Stimulated activated CD4-positive, alpha-beta T cell treated with anti-CD3 and anti-CD28 coated beads, TNF-alpha, amount 100 ng/mL, for 1 hour (primary cell): ENCODE measurements at places on chromosomes 4 and X.

DNA sequence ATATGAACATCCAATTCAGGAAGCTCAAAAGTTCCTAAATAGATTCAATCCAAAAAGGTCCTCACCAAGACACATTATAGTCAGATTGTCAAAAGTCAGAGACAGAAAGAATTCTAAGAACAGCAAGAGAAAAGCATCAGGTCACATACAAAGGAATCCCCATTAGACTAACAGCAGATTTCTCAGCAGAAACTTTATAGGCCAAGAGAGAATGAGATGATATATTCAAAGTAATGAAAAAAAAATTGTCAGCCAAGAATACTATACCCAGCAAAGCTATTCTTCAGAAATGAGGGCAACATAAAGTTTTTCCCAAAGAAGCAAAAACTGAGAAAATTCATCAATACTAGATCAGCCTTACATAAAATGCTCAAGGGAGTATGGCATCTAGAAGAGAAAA, 106.6 kb upstream of the SH3RF1 start:
- DNase-seq: no peak

DNA sequence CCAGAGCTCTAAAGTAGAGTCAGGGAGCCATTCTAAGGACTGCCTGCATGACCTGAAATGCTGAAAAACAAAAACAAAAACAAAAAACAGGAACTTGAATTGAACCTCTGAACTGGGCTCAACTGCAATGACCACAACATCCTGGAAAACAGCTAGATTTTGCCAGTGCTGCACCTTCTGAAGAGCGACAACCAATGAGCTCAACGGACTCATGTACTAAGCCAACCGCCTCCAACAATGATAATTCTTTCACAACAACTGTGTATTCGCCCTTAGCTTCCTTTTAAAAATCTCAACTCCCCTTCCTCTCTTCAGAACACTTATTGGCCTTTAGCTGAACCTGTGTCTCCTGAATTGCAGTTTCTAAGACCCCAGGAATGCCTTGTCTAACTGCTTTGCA, 69.8 kb downstream of the HAUS3 start:
- no peak for DNase-seq

DNA sequence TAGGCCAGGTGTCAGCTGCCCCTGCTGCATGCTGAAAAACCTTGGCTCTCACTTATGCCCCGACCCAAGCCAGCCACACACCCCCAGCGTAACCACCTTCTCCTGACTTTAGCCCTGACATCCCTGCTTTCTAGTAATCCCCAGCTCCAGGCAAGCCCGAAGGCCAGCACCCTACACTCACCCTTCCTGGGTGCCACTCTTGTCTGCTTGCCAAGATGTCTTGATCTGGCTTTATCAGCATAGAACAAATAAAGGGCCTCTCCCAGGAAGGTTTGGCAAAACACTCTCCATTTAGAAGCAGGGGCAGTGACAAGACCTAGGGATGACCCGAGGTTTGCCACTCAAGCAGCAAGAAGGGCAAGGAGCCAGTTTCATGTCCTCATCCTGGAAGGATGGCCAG, 6.8 kb upstream of the MAP9 start:
- no peak for DNase-seq

DNA sequence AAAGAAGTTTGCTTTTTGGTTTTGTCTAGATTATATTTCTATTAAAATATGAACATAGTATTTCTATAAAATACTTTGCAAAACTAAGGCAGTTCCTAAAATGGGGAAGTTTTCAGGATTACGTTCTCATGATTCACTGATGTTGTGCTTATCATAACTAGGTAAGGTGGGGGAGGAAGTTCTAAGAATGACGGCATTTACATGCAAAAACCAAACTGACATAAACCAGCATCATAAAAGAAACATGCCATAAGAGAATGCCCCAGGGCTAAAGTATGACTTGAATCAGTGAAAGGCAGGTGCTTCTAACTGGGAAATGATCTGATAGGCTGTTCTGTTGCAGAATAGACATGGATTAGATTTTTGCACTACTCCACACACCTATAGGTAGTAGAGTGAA, 204.7 kb upstream of the JADE1 start:
- DNase-seq: no peak

DNA sequence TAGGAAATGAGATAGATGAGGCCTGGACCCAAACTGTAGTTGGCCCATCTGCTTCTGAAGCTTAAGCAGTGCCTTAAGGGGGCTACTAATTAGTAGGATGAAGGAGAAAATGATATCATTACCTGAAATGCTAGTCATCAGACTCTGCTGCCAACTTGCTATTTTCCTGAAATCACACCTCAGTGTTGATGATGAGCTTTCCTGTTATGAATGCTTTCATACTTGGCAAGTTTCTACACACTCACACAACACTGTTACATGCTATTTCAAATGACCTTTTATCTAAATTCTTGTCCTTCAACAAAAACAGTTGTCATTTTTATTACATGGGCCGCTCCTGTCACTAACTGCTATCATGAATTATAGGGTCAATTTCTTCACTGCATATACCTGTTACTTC, 416.0 kb downstream of the PRDM5 start:
- no peak for DNase-seq

GRCh38 chr4:34178476-34178875, 2065.8 kb downstream of the ARAP2 start:
- DNase-seq: no peak
